ENCODE measurements at places on chromosomes 7 and 10. TPM values are rescaled to one million over a fixed set of nuclear protein-coding genes. Genes with fewer than 3 reads are reported as not detected.

Gene AZGP1
- 0.88 TPM for polyA plus RNA-seq

Gene ADCYAP1R1
- 13.9 TPM for polyA plus RNA-seq

Gene HSPA12A
- 21.8 TPM for polyA plus RNA-seq

Gene TRDMT1
- polyA plus RNA-seq, result 1.3 TPM

Gene MGAM2
- not detected for polyA plus RNA-seq

Gene HMX3
- not detected for polyA plus RNA-seq

Gene TCERG1L
- polyA plus RNA-seq, result 1.5 TPM

Gene ATOH7
- 0.71 TPM for polyA plus RNA-seq

- peak; percentile 25 for DNase-seq
Observed at GRCh38 chr10:23412223-23412622, 26.7 kb upstream of the OTUD1 start.

GRCh38 chr7:101315336-101315735, 6.3 kb downstream of the IFT22 start:
- DNase-seq, result peak; percentile 67

DNA sequence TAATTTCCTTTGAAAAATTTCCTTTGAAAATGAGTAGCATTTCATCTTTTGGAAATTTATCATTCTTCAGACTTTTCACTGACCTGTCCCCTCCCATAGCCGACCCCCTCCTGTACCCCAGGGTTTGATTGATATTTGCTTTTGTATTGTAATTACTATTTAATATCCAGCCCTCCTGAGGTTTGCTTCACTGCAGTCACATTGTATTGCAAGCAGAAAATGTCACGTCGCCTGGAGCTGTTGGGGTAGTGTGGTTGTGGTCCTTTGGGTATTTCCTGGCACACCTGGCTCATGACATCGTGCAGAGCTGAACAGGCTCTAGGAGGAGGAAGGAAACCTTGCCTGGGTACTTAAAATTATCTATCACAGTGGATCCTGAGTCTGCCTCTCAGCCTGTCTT, 116.1 kb downstream of the INSYN2A start:
- DNase-seq, result no peak

- no peak for DNase-seq
Observed at GRCh38 chr7:30062587-30062986, 34.4 kb downstream of the PLEKHA8 start.

DNA sequence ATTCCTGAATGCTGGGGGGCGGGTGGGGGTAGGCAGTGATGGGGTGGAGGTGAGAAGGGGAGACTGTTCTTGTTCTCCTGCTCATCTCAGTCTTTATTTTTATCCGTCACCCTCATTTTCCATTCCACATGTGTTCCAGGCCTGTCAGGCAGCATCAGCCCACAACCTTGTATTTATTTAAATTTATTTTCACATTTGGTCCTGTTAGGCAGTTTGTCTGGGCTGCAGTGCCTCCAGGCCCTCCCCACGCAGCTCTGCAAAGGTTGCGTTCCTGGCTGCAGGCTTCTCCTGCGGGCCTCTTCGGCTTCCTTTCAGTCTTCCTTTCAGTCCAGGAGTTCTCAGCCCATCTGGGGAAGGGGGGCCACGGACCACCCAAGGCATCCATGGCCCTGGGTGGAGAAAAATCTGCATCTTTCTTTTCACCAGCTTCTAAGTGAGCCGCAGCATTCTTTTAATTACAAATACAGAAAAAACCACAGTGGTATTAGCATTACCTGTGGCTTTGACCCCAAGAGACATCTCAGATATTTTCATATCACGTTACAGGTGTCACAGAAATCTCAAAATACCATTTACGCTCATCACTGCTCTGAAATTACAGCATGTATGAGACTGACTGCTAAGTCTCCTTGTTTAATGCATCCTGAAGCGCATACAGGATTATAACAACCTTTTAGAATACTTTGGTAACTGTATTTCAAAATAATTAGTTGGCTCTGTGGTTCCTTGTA, 94.0 kb downstream of the C10orf105 start:
- DNase-seq, result no peak

DNA sequence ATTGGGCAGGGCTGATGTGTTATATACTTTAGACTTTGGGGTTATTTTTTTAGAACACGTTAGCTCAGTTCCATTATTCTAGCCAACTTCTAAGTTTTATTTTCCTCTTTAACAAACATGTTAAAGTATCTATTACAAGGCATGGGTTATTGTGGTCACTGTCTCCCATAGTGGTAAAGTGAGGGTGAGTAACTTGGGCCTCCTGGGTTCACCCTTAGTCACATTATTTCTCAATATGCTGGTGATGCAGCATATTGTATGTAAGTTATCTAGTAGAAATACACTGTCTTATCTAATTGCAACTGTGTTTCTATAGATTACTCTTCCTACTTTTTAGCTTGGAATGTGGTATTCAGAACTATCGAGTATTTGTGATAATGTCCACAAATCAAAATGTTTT, 65.9 kb downstream of the BBS9 start:
- DNase-seq, result no peak

DNA sequence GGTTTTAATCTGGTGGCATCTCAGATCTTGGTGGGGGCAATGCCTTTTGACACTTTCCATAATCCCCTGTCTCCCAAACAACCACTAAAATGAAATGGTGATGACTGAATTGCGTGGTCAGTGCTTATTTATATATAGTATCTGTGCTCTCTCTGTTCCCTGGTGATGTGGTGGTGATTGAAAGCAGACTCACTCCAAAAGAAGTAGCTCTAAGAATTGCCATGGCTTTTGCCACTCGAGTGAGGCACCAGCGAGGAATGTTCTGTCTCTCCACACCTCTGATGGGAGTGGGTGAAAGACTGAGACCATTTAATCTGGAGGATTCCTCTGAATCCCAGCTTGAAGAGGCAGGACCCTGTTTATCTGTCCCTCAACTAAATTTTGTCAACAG, 2.8 kb downstream of the DUSP5 start:
- no peak for DNase-seq

GRCh38 chr10:125639846-125640245, 43.1 kb downstream of the TEX36 start:
- no peak for DNase-seq

DNA sequence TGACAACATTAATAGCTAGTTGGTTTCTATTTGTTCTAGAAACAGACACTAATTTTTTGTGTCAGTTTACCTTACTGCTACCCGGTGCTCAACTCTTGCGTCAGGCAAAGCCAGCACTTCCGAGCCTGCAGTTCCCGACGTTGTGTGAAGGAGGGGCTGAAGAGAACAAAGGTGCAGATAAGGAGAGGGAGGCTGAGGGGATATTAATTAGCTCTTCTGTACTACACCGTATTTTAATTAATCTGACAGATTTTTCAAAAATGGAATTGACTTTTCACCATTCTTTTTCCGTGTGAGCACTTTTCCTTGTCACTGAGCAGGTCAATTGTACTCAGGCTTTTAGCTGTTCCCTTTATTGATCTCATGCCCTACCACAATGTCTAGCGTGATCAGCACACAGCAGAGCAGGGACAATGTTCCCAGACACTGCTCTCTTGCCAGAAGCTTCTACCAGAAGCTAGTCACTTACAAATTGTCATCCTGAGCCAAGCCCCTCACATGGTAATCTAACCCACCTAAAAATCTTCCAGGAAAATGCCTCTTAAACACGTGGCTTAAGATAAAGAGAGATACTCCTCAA, 650.5 kb upstream of the MKI67 start:
- no peak for DNase-seq

DNA sequence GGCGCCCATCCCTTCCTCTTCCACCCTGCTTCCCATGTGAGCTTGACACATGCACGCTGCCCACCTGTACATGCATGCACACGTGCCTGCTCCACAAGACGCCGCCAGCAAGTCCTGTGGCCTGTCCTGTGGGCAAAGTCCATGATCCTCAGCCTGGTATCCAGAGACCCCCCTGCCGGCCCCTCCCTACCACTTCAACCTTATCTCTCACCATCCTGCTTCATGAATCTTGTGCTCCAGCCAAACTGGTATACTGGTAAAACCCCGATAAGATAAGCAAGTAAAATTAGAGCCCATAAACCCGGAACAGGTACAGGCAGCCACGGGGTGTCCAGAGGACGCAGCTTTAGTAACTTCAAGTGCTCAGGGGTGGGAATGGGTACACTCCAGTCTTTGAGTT, 11.8 kb upstream of the TBXAS1 start:
- no peak for DNase-seq

DNA sequence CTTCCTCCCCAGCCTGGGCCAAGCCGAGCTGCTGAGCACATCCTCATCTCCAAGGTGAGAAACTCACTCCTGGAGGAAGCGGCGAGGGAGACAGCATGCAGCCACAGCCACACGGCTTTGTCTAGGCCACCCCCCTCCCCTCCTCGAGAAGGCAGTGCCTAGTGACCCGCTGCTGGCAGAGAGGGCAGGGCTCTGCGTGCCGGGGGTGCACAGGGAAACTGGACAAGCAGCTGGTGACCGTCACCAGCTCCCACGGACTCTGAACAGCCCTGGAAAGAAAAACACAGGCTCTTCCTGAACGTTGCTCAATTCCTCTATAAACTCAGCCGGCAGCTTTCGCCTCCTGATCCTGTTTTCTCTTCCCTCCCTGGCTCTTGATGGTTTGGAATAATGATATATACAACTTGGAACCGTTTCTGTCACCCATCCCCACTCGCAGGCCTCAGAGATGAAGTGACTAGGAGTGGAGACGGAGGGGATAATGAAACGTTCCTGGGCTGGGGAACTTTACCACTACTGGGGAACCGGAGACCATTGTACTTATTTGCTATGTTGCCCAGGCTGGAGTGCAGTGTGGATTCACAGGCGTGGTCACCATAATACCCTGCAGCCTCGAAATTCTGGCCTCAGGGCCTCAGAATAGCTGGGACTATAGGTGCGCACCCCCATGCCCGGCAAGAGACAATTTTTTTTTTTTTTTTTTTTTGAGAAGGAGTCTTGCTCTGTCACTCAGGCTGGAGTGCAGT, 19.3 kb downstream of the PAPOLB start:
- no peak for DNase-seq

DNA sequence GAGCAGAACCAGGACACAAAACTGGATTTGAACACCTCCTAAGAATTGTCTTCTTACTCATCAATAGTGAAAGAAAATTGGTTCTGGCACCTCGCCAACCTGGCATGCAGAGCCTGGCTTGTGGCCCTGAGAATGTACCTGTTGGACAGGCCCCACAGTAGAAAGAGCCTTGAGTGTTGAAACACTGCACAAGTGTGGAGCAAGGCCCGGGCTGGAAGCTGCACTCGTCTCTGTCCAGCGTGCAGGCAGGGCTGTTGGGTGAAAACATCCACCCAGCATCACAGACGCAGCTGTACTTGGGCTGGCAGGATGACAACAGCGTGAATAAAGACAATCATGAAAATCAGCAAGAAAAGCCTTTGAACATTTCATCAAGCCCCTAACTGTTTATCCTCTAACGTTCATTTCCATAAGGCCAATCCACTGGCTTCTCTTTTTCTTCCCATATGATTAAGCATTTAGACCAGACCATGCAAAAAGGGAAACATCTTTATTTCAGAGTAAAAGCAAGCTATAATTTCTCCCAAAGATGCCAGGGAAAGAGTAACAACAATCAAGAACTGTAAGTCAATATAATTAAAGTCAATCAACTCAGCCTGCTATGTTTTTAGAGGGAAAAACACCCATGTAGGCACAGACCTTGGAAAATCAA, 15.6 kb downstream of the CUBN start:
- no peak for DNase-seq

DNA sequence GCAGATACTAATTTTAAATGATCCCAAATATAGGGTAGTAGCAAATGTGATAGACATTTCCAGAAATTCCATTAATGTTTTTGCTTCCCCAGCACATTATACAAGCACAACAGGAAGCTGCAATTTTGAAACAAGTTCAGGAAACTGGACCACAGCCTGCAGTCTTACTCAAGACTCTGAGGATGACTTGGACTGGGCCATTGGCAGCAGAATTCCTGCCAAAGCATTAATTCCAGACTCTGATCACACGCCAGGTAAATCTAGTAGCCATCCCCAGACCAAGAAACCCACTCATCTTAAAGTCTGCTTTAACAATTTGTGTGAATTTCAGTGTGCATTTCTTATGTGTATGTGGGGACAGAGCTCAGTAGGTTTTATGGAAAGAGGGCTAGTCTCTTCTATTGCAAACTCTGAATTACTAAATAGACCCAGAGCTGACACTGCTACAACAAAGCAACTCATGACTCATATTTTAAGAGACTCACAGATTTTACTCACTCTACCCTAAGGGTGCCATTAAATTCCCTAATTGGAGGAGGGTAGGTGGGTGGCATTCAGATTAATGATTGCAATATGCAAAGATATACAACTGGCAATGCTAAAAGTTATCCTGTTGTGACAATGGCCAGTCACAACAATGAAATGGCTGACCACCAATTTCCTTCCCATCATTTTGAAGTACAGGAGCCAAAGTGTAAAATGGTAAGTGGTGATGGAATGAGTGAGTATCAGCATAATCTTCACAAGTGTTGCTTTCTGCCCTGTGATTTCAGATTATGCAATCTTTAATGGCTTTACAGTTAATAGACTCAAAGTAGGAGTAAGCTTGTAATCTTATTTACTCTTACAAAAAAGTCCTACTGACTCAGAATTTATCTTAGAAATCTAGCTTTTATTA, 317.6 kb upstream of the PLXDC2 start:
- DNase-seq, result no peak

DNA sequence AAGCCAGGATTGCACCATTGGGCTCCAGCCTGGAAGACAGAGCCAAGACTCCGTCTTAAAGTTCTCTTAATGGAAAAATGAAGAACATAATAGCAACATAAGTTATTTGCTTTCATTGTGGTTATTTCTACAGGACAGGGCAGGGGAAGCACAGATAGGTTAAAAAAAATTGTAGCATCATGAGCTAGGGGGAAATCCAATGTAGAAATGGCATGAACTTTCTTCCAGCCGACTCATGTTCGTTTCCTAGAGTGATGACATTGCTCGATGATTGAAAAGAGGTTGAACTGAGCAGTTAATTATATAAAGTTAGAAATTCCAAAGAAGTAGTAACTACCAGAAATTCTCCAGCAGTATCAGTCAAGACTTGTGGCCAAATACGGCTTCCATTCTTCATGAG, 64.9 kb downstream of the DAGLB start:
- no peak for DNase-seq

Measured in adrenal gland (tissue), 19 donors.